SW 1271 (cell line): ENCODE measurements at places on chromosomes 4 and X.
A peak's percentile ranks its signal among the peaks of the same experiment; 100 is the strongest.

- no peak for DNase-seq
Observed at GRCh38 chr4:182513587-182514291, 270.5 kb downstream of the TENM3 start.

GRCh38 chrX:104318330-104319009 lies 63.7 kb upstream of the ESX1 start:
- DNase-seq: peak; percentile 25

DNA sequence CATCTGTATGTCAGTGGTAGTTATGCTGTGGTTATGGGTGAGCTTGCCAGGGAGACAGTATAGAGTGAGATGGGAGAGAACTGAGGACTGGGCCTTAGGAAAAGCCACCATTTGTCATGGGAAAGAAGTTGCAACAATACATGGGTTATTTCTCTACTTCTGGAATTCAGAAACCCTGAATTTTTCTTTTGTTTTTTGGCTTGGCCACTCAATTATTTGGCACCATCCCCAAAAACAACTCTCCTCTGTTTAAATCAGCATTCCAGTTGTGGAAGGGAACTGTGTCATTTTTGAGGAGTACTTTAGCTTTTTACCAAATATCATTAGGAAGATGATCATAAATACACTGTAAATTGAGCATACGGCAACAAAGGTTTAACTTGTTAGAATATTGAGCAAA lies 41.1 kb upstream of the ACSL4 start:
- DNase-seq: no peak

- DNase-seq: no peak
Observed at GRCh38 chrX:48578661-48579128, 4.4 kb downstream of the RBM3 start.

DNA sequence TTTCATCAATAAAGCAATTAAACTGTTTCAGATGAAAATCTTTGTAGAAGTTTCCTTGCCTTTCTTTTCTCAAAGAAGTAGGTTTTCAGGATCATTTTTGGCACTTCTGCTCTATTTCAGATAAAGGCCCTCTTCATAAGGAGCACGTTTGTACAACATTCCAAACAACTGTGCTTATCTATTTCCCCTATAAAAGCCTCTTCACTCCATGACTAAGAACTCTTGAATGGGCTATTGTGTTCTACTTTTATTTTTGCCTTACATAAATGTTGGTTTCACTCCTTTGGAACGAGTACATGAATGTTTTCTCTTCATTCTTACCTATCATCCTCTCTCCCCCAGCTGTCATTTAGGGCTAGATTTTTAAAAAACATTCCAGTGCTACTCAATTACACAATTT lies 288.0 kb upstream of the PPP1R2C start:
- DNase-seq: no peak

DNA sequence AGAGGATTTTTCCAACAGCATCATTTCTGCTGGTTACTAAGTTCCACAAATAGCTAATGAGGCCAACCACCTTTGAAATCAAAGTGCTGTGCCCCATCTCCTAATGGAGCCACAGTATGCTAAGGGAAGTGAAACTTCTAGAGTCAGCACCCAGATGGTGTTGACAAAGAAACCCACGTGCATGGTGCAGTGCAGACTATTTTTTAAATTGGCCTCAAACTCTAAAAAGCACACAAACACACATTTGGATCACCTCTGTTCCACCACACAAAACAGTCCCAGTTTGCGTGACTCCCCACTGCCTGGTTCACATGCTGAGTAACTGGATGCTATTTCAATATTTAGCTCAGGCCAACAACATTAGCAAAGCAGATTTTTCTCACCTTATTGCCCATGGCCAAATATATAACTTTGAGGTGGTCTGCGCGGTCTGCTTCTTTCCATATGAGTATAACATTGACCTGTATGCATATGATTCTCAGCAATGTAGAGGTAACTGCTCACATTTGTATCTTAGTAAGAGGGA lies 69.9 kb downstream of the AMELX start:
- DNase-seq: no peak

DNA sequence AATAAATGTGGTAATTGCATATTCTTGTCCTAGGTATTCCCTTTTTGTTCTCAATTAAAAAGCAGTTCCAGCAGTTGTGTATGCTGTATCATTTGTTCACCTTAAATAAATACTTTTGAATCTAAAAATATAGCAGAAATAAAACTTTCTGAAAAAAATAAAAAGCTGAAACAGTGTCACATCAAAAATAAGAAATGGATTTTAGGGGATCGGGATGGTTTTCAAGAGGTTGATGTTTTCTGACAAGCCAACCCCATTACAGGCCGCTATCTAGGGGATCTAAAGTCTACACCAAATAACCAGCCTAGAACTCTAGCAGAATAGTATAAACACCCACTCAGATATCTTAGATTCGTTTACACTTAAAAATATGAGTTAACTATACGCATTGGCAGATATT lies 95.4 kb upstream of the MAML3 start:
- DNase-seq: no peak

DNA sequence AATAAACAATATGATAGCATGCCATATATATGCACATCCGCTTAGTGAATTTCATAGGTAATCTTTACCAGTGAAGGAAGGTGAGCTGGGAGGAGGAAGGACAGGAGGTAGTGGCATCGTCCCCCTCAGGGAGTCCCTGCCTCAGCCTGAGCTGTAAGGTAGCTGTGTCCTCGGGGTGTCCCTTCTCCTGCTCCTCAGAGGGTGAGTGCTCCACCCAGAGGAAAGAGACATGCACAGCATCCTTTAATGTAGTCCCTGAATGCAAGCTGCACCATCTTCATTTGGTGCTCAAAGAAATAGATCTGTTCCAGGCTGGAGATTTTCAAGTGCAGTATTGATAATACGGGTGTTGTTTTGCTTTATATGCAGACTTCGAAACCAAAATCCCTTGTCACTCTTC lies 330.4 kb upstream of the SFRP2 start:
- no peak for DNase-seq
